ENCODE measurements at places on chromosomes 5 and 9.
A peak's percentile ranks its signal among the peaks of the same experiment; 100 is the strongest.

DNA sequence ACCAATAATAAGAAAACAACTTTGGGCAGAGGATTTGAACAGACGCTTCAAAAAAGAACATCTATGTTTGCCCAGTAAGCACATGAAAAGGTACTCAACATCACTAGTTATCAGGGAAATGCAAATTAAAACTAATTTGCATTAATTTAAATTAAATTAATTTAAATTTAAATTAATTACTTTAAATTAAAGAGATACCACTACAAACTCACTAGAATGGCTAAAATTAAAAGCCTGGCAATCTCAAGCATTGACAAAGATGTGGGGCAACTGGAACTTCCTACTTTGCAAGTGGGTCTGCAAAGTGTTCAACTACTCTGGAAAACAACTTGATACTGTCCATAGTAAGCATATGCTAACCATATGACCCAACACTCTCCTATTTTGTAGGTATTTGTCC lies 32.1 kb upstream of the ELL2 start:
- DNase-seq, result no peak

DNA sequence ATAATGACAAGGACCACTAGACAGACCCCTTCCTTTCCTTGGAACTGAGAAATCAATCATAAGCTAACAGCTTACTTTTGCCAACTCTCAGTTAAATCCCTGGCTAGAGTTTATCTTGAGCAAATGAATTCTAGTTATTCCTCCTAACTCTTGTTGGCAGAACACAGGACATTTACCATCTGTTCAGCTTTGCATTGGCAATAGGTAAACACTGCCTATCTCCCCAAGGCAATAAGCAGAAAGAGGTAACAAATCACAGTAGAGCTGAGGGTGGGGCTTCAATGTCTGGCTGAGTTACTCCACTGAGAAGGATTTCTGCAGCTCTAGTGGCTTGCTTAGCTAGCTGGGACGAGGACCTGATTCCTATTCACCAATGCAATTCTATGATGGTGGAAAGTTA lies 503.3 kb upstream of the GRIA1 start:
- no peak for DNase-seq

- DNase-seq, result no peak
These were observed 1237.8 kb upstream of the ACO1 start for GRCh38 chr9:31146485-31147166.

- DNase-seq, result no peak
These were observed 109.1 kb upstream of the SPATA31D4 start for GRCh38 chr9:81819155-81819554.

- DNase-seq, result peak; percentile 52
These were observed 155.8 kb upstream of the IRX4 start for GRCh38 chr5:2038321-2039179.

DNA sequence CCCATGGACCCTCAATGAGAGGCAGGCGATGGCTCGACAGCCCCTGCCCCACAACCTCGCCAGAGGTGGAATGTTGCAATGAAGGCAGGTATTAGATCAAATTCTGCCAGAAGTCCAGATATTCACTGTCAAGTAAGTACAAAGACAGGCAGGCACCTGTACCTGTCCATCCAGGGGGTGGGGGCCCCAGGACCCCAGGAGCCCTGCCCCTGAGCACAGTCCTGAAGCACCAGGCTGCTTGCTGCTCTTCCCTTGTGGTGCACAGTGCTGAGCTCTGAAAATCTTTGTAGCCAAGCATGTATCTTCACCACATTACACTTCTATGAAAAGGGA lies 26.2 kb upstream of the HMCN2 start:
- DNase-seq, result no peak
